ENCODE measurements at places on chromosomes 1 and 21.

DNA sequence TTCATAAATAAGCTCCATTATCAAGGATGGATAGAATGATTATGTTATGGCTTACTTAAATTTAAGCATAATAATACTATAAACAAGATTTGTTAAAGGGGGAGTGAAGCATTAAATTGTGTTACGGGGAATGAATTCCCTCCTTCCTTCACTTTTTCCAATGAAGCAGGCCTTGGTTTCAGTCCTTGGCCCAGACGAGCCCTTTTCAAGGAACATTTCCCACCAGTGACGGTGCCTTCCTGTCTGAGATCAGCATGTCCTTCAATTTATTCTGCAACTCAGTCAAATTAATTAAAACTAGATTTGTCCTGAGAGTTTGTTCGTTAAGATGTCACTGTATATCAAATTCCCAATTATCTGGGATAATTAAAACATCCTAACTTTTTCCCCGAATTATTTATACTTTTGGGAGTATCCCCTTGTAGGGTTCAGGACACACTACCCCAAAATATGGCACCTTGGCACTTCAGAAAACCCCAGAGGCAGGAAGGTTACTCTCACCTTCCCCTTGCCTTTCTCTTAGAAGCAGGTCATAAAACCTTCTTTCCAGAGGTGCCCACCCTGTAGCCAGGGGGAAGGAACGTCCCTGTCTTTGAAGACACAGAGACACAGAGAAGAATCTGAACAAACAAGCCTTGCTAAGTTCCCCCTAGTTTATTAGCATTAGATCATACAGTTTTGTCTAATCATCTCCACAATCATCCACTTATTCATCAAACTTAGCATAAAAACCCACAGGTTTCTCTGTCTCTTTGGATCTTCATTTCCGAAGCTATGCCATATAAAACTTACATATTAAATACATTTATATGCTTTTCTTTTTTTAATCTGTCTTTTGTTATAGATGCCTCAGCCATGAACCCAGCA is 86.2 kb upstream of the ARHGAP29 start:
- no peak for DNase-seq

- no peak for DNase-seq
Observed at GRCh38 chr1:160427625-160428024, 27.3 kb downstream of the VANGL2 start.

DNA sequence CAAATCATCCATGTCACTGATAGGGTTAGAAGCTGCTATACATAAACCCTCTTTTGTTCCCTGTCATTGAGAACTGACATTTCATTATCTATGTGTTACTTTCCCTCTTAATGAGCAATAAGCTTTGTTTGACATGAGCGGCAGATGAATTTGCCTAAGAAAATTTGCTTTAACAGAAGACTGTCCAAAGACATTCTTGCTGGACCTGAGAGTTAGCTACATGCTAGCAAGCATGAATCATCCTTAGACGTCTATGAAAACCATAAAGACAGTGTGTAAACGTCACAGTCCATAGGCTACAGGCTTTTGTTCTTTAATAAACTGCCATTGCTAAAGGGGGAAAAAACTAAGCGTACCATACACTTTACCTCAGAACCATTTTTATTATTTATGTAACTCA is 73.1 kb downstream of the TNFSF4 start:
- DNase-seq, result peak; percentile 57

- peak; percentile 51 for DNase-seq
Observed at GRCh38 chr1:230459465-230459864, 33.3 kb upstream of the PGBD5 start.

DNA sequence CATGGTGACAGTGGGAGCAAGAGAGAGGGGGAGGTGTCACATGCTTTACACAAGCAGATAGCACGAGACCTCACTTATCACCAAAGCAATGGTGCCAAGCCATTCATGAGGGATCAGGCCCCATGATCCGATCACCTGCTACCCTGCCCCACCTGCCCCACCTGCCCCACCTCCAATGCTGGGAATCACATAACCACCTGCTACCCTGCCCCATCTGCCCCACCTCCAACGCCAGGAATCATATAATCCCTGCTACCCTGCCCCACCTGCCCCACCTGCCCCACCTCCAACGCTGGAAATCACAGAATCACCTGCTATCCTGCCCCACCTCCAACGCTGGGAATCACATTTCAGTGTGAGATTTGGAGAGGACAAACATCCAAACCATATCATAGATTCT is 10.6 kb upstream of the AIRE start:
- no peak for DNase-seq

- DNase-seq, result peak; percentile 36
Observed at GRCh38 chr1:110380672-110381283, 10.0 kb downstream of the SLC16A4 start.

DNA sequence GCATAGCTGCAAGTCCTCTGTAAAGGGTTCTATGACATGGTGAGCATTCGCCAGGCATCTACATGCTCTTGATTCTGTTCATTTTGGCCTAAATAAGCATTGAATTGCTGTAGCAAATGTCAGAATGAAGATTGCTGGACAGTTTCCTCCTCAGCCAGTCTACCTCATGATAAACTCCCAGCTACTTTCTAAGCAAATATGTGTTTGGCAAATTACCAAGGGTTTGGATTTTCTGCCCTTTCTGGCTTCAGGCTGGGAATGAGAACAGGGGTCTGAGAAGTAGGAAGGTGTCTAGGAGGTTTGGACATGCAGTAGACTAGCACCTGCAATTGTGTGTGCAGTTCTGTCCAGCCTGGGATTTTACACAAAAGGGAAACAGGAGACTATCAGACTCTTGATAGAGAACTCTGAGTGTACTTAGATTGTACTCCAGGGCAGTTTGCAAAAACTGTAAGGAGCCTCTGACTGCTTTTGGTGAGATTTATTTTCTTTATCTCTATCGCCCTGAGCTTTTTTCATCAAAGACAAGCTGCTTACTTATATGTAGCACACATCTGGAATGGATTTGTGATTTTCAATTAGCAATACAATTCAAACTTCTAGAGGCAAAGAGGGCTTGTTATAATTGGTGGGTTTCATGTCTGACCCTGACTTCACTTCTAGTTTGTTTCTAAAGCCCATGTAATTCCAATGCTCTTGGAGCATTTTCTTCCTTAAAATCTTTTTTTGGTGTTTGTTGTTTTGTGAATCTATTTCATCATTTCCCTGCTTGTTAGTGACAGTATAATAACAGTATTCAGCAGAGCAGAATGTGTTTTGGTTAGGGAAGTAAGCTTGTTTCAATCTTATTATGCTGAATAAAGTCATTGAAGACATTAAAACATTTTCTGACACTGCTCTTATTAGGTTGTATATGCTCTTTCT is 150.8 kb downstream of the VPS13D start:
- DNase-seq, result no peak

GRCh38 chr1:94022471-94023189 is 98.3 kb downstream of the ABCA4 start:
- DNase-seq, result peak; percentile 82

- DNase-seq, result no peak
Observed at GRCh38 chr21:44421901-44422840, 33.1 kb upstream of the LRRC3 start.

DNA sequence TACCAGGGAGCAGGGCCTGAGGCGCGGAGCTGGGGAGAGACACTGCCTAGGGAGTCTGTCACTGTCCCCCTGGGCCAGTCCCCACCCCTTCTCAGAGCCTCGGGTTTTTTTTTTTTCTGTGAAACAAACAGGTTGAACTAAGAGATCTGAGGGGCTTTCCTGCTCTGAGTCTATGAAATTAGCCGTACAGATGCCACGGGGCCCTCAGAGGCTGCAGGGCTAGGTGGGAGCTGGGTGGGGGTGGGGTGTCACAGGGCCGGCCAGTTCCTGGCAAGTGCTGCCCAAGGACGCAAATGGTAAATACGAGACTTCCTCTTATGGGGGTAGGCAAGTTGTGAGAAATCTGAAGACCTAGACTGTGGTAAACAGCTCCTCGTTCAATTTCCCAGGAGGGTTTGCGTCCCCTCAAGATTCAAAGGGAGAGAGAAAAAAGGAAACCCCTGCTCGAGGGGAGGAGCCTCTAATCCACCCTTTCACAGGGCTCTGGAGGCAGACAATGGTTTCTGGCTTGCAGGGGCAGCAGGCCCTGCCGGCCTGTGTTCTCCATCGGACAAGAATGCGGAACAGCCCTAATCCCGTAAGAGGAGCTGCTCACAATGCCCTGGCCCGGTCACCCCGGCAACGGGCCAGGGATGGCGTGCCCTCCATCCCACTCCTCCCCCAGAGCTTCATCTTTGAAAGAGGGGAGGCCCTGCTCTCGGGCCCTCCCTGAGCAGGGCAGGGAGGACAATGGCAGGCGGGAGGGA is 7.8 kb downstream of the NUAK2 start:
- peak; percentile 80 for DNase-seq

DNA sequence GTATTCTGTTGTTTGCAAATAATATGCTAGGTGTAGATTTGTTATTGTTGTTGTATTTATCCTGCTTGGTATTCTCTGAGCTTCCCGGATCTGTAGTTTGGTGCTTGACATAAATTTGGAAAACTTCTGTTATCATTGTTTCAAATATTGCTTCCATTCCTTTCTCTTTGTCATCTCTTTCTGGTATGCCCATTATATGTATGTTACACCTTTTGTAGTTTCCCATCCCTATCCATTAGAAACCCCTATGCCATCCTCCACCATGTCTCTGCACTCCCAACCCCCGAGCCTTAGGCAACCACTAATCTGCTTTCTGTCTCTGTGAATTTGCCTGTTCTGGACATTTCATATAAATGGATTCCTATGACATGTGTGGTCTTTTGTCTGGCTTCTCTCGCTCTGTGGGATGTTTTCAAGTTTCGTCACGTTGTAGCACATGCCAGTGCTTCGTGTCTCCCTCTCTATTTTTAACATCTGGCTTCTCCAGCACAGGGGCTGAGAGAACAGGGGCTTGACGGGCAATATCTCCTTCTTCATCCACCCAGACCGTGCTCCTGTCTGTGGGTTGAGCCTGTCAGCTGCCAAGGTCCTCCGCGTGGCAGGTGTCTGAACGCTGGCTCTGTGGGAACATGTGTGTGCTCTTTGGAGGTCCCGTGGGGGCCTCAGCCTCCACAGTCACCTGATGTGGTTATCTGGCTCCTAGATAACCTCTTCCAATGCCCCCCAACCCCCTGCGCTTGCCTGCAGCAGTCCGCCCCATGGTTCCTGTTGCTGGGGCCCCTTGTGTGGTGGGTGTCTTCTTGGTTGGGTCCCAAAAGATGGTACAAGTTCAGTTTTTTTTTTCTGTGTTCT is 32.8 kb upstream of the MAN1C1 start:
- peak; percentile 26 for DNase-seq

DNA sequence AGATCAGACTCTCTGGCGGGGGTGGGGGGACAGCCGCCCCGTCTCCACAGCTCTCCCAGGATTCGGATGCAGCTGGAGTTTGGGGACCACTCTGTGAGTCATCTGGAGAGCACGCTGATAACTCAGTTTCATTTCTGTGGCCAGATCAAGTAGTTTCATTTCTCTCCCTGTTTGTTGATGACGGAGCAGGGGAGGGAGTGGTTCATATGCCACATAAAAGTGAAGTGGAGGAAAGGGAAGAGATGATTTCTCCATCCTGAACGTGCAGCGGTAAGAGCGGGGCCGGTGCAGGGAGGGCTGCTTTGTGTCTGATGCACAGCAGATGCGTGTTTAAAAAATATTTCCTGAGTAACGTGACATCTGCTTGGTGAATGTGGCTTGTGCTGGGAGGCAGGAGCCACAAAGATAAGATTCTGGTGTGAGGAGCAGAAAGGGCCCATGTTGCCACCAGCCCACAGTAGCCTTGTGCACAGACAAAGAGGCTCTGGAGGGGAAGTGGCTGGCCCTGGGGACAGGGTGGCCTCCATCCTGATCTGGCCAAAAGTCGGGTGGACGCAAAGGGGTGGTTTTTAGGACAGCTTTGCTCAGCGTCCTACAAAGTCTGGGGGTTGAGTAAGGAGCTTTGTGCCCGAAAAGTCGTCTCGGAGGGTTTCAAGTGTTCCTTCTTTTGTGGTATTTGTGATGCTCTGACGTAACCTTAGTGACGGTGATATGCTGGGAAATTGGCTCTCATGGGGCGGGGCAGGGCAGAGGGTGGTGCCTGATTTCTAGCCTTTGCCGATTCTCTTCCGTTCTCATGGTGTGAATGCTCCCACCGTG is at the start of gene MX2:
Gene MX2 (plus strand): TSS at position 242 of the 819 bp plus-strand sequence. CDS start 14,880 bp downstream, outside the sequence.
- DNase-seq, result peak; percentile 93

GRCh38 chr1:201597551-201598230 is 58.8 kb downstream of the NAV1 start:
- DNase-seq, result no peak

DNA sequence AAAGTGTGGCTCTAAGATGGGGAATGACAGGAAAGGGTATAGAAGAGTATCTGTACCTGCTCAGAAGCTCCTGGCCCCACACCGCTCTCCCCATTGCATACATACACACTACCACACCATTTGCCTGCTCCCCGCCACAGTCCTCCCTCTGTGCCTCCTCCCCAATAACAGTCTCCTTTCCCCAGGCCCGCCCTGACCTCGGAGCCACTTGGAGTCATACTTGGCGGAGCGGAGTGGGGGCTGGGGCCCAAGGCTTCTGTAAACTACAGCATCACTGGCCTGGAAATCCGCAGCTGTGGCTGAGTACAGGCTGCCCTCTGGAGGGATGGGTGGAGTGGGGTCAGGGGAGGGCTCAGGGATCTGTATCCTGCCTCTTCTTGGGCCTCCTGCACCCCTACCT is 8.6 kb downstream of the SEMA6C start:
- no peak for DNase-seq

GRCh38 chr1:224923726-224924125 is 5.7 kb upstream of the DNAH14 start:
- no peak for DNase-seq

- no peak for DNase-seq
Observed at GRCh38 chr1:200888349-200888838, 6.3 kb upstream of the INAVA start.

GRCh38 chr1:50232336-50232735 is 123.6 kb downstream of the ELAVL4 start:
- no peak for DNase-seq

DNA sequence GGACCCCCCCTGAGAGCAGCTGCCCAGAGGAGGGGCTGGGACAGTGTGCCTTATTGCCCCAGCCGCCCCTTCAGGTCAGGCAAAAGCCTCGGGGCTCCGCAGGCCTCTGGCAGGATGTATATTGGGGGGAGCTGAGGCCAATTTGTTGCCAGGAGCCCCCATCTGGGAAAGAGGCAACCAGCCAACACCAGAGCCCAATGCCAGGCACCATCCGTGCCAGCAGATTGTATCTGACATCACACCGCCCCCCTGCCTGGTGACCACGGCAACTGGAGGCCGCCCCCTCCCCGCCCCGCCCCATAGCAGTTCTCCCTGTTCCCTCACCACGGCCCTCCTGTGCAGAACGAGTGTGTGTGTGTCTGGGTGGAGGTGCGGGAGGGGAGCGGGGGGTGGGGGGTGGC is 3.6 kb upstream of the PLEKHG5 start:
- no peak for DNase-seq

GRCh38 chr1:193260896-193261295 is 74.5 kb upstream of the B3GALT2 start:
- no peak for DNase-seq

- peak; percentile 20 for DNase-seq
Observed at GRCh38 chr1:74180490-74180889, 17.5 kb downstream of the LRRIQ3 start.

Data from fibroblast of skin of right biceps (primary cell).